Inflammatory macrophage treated with lipopolysaccharide for 4 hours (primary cell): ENCODE measurements at places on chromosomes 3 and 15.

DNA sequence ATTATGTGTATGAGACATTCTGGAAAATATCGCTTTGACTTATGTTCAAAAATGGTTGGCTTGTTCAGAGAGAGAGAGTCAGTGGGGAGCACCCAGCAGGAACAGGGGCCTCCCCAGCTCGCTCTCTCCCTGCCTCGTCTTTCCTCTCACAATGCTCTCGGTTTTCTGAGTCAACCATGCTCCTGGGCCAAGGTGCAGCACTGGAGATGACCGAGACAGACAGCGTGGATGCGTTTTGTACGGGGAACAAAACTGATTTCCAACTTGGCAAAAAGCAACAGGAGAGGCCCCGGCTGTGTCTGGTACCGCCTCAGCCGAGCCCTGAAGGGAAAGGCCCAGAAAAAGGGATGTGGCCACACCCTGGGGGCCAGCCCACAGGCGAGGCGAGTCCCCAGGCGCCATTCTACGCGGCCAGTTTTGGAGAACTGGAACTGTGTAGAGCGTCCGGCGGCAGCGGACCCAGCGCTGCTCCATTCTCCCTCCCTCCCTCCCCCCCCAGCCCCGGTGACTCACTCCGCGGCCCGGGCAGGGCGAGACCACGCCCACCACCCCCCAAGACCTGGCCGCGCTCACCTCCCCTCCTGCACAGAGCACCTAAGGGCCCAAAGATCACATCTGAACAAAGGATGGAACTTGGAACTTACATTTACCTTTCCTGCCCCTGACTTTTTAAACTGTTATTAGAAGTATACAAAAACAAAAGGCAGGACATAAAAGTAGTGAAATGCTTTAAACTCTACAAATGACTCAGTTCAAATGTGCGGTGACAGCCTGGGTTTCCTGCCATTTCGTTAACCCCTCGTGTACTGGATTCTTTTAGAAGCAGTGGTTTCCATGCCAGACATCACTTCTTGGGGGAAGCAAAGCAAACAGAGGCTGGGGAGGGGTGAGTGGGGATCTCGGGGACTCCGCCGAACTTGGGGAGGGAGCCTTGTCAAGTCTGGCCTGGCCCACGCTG is 12.7 kb downstream of the ATP10A start:
- DNase-seq: peak; percentile 96

DNA sequence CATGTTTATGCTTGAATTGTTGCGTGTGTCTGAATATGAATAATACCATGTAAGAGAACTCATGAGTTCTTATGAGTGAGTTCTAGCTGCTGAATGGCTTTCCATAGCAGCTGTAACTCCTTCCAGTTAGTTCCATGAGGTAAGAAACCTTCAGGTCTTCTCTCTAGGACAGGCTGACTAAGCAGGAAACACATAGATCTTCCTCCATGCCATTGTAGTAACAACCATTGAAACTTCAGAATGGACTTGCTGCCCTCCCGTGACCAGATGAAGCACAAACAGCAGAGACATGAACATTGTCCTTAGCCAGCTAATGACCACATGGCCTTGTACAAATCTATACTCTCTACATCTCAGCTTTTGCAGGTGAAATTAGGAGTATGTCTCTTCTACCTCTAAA is 200.0 kb downstream of the ZNF385D start:
- DNase-seq: peak; percentile 8

- DNase-seq: peak; percentile 71
Observed at GRCh38 chr3:104564045-104564643, 802.6 kb upstream of the ALCAM start.

DNA sequence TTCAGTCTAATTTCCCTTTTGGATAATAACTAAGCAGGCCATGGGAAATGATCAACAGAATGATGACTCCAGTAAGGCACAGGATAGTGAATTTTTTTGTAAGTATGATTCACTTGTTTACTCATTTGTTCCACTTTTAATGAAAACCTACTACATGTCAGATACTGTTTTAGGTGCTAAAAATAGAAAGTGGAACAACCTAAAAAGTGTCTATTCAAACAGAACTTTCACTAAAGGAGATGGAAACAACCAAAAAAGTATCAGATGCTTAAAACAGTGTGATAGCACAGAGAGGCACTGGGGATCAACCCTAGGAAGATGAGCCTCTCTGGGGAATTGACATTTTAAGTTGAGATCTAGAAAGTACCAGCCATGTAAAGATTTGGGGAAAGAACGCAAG is 11.1 kb downstream of the RYK start:
- peak; percentile 72 for DNase-seq

- no peak for DNase-seq
Observed at GRCh38 chr3:46061887-46062286, 34.6 kb upstream of the XCR1 start.

- DNase-seq: no peak
Observed at GRCh38 chr15:52359722-52360121, 64.1 kb upstream of the MYO5C start.

DNA sequence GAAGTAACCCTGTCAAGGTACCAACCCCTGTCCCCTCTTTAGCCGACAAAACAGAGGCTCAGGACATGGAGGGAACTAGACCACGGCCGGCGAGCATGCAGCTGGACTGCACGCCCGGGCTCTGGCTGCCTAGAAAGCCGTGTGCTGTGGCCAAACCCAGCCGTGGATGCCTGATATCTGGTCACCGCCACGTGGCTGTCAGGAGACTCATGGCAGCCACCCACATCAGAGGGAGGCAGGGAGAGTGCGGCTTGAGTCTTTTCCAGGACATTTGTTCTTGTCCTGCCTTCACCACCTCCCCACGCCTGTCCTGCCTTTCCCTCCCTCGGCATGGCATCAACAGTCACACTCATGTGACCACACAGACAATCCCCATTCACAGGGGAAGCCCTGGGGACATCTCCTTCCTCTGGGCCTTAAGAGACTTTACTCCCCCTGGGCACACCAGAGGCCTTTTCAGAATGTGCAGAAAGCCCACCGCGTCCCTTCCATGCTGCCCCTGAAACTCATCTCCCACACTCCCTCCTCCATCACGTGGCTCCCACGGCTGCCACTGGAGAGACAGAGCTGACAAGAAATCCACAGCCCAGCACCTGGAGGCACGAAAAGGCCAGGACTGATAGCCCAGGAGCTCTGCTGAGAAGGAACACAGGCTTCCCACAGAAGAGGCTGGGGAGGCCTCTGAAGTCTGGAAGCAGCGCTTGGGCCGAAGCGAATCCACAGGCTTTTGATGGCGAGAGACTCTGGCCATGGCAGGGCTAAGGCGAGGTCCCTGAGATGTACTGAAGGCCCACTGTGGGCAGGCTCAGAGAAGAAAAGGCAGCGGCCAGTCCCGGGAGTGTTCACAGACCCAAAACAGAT is 71.2 kb upstream of the IQSEC1 start:
- no peak for DNase-seq

DNA sequence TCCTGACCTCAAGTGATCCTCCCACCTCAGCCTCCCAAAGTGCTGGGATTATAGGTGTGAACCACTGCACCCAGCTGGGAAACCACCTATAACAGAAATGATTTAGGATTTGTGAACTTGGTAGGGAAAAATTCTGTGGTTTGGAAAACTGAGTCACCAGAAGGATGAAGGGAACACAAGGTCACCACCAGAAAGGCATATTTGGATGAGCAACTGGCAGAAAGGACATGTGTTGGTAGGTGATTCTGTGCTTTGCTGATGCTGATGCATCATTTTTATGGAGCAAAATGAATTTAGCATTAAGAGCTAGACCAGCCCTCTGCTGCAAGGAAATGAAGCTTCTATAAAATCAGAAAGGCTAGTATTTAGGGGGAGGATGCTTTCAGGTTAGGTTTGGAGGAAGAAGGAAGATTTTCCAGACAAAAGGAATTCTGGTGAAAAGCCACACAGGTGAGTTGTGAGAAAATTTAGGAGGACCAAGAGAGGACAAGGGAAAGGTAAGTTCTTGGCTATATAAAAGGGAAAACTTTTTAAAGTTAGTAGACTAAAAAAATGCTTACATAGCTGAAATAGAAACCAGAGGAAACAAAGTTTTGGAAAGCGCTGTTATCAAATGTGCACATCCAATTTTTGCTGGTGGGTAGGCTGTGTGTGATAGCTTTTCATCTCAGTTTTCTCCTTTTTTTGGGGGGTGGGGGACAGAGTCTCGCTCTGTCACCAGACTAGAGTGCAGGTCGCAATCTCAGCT is 3.6 kb downstream of the PXK start:
- DNase-seq: no peak

- DNase-seq: no peak
Observed at GRCh38 chr3:59692117-59692516, 642.3 kb upstream of the CFAP20DC start.

DNA sequence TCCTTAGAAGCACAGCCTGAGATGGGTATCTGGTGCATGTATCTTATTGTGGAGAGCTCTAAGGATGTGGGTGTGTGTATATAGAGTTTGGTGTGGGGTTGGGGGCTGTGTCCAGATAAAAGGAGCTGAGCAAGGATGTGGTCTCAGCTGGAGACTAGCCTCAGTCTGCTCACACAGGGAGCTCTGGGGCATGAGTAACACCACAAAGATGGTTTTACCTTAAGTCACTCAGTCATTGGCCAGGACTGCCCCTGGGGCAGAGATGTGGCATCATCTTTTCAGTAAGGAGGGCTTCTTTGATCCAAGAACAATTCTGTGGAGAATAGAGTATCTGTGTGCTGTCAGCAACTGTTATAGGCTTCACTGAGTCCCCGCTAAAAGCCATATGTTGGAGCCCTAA is 163.4 kb upstream of the NUDT16 start:
- no peak for DNase-seq

- peak; percentile 37 for DNase-seq
Observed at GRCh38 chr15:76994971-76995945, at the start of gene PSTPIP1. TSS of gene PSTPIP1 (plus strand) at chr15:76995126. CDS start at chr15:76995574, 448 bp downstream.

GRCh38 chr15:38874464-38874863 is 309.9 kb upstream of the RASGRP1 start:
- DNase-seq: no peak

- no peak for DNase-seq
Observed at GRCh38 chr3:43098761-43099160, 7.1 kb downstream of the POMGNT2 start.

DNA sequence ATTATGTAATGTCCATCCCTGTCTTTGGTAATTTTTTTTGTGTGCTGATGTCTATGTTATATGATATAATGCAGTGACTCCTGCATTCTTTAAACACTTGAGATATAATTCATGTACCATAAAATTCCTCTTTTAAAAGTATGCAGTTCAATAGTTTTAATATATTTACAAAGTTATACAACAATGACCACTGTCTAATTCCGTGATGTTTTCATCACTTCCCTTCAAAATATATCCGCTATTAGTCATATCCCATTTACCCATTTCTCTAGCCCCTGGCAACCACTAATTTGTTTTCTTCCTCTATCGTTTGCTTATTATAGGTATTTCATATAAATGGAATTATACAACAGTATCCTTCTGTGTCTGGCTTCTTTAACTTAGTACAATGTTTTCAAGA is 64.9 kb upstream of the SUCLG2 start:
- DNase-seq: no peak

DNA sequence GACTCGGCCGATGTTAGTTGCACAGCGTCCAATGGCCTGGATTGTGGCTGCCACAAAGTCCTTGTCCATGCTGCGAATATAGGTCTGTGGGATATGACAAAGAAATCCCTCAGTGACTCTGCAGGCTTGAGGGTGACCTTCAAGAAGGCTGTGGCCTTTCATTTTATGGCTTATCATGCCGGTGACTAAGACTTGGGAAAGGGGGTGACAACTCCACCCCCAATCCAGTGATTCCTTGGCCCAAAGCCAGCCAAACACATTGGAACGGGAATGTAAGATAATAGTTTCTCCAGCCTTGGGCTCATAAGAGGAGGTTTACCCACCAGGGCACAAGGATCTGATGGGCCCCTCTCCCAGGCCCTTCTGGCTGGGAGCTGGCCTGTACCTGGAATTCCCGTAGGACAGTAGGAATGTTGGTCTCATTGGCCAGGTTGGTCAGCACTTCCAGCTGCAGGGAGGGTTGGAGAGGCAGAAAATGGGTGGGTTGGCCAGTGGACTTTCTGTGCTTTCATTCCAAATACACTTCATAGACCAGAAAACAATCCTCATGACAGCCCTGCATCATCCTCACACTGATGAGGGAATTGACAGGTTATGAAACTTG is 30.7 kb upstream of the CPEB1 start:
- DNase-seq: no peak

DNA sequence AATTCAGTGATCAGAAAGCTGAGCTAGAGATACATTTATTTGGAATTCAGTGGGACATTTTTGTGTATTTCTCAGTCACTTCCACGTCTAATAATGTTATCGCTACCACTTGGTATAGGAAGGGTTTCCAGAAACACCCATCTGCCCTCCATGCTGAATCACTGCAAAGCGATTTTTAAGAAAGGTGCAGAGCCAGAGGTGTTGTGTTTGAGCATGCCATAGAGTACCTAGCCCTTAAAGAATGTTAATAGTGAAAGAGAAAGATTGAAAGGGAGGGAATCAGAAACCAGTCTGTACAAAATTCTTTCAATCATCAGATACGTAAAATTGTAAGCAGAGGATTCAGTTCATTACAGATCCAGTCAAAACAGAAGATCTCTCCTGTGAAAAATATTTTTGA is 80.1 kb upstream of the ARL6 start:
- no peak for DNase-seq

GRCh38 chr15:68113273-68113672 is 59.2 kb downstream of the PIAS1 start:
- DNase-seq: no peak
